Breast epithelium (tissue), 4 donors: ENCODE measurements at places on chromosomes 4 and X.

DNA sequence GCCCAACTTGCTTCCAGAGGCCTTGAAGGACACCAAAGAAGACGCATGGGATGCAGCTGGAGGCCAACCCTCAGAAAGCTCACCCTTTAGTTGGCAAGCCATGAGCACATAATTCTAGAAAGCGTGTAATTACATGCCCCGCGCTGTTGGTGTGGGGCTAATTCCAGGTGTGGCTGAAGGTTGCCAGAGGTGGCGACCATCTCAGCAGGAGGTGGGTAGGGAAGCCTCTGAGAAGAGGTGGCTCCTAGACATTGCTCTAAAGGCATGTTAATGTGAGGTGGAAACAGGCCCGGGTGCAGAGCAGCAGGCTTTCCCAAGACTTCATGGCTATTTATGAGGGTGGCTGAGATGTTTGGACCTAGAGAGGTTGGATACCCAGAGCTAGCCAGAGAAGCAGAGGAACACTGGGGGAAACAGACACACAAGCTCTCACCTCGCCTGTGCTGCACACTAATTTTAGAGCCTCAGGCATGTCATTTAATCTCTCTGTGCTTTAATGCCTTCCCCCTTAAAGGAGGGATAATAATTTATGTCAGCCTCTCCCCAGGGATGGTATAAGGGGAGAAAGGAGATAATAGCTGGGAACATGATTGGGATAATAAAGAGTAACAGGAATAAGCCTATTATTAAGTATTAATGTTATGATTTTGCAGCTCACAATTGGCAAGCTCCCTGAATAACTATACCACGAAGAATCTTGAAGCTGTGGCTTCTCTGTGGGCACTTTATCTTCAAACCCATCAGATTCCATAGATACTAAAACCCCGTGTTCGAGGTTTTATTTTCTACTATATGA is 60.0 kb upstream of the HELT start:
- no peak for DNase-seq

- DNase-seq, result no peak
Measured at GRCh38 chr4:5749568-5749967, 38.6 kb downstream of the EVC start.

DNA sequence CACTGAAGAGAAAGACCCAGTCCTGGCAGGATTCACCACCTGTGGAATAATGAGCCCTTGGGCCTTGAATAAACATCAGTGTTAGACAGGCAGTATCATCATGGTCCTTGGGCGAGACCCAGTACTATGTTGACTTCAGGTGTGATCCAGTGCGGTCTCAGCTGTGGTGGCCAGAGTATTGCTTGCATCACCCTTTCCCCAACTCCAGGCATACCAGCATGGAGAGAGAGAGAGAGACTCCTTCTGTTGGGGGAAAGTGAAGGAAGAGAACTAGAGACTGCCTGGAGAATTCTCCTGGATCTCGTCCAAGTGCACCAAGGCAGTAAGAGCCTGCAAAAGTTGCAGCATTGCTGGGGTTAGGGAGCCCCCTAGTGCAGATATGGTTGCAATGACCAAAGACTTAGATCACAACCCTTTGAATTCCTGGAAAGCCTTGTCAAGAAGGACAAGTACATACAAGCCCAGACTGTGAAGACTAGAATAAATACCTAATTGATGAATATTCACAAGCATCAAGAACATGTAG is 61.1 kb upstream of the VAMP7 start:
- DNase-seq, result peak; percentile 27

GRCh38 chr4:163166041-163166579 is 580 bp downstream of the NAF1 start:
- peak; percentile 36 for DNase-seq

DNA sequence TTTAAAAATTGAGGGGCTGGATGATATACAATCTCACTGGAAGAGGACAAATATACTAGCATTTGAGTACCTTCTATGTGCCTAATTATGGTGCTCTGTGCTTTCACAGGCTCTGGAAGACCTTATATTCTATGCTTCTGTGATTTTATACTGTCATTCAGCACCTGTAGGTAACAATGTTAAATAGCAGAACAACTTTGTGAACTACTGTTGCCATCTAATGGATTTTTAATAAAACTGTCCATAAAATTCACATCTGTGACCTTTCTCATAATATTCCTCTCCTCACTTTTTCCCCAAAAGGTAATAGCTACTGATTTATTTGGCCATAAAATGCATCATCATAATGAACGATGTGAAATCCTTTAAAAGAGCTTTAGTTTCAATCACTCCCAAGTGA is 21.9 kb downstream of the POU3F4 start:
- no peak for DNase-seq

GRCh38 chr4:183905593-183906488 is 734 bp downstream of the STOX2 start:
- no peak for DNase-seq

DNA sequence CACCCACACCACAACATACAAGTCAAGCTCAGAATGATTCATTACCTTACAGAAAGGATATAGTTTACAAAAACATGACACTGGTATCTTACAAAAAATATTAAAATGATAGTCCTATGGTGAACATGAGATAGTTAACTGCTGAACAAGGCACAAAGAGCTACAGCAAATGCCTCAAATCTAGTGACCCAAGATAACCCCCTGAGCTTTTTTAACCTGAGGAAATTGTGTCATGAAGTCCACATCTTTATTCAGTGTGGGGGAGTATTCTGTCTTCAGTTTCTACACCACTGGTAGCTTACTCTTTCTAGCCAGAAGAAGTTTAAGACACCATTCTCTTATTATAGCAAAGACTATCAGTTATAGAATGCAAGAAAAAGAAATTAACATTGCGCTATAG is 218.7 kb downstream of the MAPK10 start:
- no peak for DNase-seq

- DNase-seq, result no peak
Measured at GRCh38 chr4:130238121-130238520, 1142.2 kb downstream of the C4orf33 start.

GRCh38 chr4:78454016-78454415 is 97.6 kb upstream of the ANXA3 start:
- DNase-seq, result no peak

DNA sequence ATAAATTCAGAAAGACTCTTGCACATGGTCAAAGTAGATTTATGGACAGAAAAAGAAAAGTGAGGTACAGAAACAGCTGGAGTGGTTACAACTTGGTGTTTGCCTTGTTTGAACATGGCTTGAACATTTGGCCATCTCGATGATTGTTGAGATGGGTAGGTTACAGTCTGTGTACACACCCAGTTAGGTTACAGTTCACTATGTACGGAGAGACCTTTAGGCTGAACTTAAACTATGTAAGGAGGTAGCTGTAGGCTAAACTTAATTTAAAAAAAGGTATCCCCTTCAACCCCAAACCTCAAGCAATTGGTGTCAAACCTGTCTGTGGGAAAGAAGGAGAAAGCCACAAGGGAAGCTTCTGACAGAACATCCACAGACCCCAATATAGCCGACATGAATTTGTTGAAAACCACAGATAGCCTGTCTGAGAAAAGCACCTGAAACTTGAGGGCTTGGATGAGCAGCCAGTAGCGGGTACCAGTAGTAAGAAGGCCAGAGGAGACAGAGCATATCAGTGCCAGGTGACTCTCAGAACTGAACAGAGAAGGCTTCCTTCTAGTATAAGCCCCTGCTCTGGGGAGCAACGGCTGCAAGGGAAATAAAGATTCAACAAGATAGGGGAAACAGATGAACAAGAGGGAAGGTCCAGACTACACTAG is 247.9 kb upstream of the GALNTL6 start:
- DNase-seq, result no peak

DNA sequence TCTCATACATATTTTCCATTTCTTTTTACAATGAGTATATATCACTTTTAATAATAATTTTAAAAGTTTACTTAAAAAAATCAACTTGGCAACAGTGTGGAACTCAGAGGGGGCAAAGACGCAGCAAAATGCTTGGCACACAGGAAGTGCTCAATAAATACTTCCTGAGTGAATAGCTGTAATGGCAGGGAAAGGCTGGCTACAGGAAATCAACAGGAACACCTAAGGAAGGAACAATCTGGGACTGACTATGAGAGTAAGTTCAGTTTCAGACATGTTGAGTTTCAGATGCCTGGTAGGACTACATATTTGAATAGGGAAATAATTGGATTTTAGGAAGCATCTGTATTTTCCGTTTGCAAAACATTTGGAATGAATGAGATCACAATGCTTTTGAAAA is 137.6 kb downstream of the SCLT1 start:
- DNase-seq, result no peak

DNA sequence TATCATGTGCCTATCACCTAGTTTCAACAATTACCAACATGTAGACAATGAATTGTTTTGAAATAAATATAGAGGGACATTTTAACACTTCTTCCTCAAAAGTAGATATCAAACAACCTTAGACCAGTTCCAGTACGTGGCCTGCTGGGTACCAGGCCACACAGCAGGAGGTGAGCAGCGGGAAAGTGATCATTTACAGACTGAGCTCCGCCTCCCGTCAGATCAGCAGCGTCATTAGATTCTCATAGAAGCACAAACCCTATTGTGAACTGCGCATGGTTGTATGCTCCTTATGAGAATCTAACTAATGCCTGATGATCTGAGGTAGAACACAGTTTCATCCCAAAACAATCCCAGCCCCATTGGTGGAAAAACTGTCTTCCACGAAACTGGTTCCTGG is 6.5 kb downstream of the BBS7 start:
- DNase-seq, result no peak

- DNase-seq, result no peak
Measured at GRCh38 chrX:84156821-84157220, 31.2 kb downstream of the RPS6KA6 start.

DNA sequence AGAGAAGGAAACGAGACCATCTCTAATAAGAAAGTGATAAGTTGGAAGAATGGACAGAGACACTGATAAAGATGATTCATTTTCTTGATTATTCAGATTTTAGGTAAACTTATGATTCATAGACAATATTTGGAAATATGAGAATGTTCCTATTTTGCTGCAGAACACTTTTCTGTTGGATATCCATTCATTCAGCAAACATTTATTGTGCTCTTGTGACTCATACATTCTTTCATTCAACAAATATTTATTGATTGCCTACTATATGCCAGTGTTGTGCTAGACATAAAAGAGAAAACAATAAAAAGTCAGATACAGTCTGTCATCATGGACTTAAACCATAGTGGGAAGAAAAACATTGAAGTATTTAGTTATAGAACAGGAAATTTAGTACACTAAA is 1232.0 kb downstream of the STIM2 start:
- no peak for DNase-seq

GRCh38 chrX:123475068-123475724 is 257.7 kb downstream of the THOC2 start:
- DNase-seq, result no peak

- no peak for DNase-seq
Measured at GRCh38 chr4:149047368-149047767, 605.2 kb upstream of the NR3C2 start.

GRCh38 chrX:7158468-7158990 is 10.6 kb upstream of the PUDP start:
- DNase-seq, result no peak

DNA sequence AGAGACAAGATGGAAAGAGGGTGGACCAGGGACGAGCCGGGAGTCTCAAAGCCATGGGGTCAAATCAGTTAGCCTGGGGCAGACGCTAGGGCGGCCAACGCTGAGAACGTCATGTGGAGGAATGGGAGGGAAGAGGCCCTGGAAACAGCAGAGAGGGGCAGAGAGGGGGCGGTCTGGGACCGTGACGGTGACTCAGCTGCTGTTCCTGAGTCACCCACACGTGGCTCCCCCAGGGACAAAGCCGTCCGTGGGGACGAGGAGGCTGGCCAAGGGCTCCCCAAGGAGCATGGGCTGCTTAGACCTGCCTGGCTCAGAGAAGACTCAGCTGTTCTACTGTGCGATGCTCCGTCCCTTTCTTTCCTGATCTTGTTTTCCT is 108.4 kb upstream of the LRPAP1 start:
- DNase-seq, result no peak

DNA sequence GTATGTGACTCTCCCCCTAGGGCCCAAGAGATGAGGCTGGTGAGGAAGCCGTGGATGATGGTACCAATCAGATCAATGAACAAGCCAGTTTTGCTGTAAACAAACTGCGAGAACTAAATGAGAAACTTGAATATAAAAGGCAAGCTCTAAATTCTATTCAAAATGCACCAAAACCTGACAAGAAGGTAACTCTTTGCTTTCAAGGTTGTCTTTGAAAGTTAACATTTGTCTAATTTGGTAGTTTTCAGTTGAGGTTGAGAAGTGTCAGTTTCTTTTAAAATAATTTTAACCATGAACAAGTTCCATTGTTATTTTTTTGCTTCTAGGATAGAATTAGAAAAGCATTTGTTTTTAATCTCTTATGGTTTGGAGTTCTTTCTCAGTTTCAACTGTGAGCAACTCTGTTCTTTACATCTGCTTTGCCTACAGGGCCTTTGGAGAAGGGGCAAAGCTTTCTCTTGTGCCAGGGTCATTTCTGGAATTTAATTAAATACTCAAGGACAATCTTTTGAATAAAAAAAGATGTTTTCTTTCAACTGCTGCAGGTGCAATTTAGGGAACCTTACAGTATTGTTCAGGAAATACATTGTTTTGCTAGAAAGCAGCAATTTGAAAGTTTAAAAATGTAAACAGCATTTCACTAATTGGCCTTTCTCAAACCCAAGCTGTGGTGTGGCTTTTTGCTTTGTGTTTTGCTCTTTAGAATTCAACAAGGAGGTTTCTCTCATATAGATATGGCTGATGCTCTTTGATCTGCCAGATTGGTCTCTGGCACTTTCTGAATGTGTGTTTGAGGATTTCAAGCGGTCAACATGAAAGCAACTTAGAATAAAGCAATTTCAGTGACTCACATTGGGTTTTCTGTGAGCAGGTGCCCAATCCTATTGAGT is 62.9 kb downstream of the LRP2BP start:
- no peak for DNase-seq

DNA sequence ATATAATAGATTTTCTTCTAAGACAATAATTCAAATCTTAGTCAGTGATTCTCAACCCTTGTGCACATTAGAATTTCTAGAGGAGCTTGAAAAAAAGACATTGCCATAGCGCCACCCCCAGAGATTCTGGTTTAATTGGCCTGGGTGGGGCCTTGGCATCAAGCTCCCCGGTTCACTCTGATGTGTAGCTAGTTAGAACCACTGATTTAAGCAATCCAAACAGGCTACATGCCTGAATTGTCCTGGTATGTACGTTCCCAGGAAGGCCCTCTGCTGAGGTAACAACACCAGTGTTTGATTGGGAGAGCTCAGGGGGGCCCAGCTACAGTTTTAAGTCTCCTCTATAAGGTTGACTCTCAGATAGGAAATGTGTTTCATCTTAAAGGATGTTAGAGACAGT is 1.3 kb upstream of the ATP10D start:
- no peak for DNase-seq
